Amniotic stem cell (primary cell): ENCODE measurements at places on chromosomes 13 and 19.
A peak's percentile ranks its signal among the peaks of the same experiment; 100 is the strongest.

- DNase-seq = no peak
Measured at GRCh38 chr19:15869873-15870272, 28.0 kb downstream of the CYP4F2 start.

- DNase-seq = no peak
Measured at GRCh38 chr19:31316201-31316951, 32.9 kb downstream of the TSHZ3 start.

DNA sequence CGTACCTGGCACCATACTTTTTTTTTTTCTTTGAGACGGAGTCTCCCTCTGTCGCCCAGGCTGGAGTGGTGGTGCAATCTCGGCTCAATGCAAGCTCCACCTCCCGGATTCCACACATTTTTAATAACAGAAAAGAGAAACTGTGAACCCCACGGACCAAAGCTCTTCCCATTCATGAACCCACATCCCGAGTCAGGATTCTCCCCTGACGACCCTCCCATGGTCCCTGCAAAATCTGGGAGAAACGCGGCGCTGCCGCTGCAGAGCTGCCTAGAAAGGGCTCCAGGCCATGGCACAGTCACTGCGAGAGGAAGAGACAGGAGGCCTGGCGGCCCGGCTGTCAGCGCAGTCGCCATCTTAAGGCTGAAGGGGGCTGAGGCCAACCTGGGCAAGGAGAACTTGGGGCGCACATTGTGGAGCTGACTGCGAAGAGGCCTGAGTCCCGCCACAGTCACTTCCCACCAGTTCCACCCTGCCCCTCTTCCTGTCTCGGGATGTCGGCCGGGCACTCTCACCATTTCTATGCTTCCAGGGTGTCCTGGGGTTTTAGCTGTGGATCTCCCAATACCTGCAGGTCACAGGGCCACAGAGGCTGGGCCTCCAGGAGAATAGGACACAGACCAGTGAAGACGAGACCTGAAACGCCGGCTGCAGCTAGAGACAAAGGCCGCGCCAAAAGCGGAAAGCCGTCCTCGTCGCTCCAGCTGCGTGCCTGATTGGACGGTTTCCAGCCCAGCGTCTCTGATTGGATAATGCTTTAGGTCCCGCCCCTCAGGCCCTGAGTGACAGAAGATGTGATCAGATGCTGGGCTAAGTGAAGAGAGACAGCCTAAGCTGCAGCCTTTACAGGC, 71.0 kb downstream of the ZNF486 start:
- peak; percentile 52 for DNase-seq

DNA sequence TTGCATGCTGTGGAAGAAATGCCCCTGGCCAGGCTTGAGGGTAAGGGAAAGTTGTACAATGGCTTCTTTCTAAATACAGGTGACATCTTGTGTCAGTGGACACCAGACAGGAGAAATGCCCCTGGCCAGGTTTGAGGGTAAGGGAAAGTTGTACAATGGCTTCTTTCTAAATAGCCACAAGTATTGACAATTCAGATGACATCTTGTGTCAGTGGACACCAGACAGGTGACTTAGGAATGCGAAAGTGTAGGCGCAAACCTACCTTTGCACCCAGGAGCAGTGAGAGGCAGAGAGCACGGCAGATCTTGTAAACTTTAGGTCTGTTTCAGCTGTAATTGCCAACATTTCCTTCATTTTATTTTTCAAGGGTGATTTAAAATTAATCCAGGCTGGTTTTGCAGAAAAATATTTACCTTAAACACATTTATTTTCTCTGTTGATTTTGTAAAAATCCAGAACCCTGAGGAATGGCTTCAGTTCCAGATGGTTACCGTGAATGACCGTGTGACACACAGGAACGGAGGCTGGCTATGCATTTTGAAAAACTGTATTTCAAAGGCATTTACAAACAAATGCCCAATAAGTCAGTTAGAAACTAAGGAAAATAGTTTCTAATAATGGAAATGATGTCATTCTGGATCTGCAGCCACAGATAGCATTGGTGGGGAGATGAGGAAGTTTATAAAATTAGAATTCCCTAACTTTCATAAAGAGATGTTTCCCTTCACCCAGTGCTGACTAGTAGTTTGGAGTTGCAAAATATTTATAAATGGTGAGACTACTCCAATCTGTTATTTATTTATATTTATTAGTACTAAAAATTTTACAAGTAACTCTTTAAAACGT, 34.9 kb downstream of the TNFSF13B start:
- no peak for DNase-seq

DNA sequence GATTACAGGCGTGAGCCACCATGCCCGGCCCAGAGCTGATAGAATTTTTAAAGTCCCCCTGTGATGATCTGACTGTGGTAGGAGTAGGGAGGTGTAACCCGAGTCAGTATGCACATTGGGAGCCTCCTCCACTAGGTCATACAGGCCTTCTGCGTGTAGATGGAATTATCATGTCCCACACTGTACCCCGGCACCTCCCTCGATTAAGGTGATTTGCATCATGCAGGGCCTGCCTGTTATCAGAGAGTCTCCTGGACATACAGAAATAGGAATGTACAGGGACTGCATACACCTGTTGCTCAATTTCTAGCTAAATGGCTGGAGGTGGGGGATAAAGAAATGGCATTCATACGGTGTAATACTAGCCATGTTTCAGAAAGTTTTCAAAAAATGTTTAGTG, 922 bp upstream of the ERVK3-1 start:
- DNase-seq = no peak
